ENCODE measurements at places on chromosomes 2 and 18.

DNA sequence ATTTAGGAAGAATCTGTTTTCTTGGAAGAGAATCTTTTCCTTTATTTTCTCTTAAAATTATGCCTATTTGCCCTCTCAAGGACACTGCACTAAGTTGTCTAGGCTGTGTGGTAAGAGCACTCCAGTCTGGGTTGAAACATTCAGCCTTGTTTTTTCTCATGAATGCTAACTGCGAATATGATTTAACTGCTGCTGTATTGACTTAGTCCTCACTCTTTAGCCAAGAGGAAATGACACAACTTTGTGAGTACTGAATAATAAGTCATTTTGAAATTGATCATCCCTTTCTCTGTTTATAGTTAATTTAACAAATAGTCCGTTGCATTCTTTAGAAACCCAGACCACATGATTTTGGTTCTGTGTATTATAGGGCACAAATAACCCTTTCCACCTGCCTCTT lies 4.5 kb upstream of the RND3 start:
- H3K27ac ChIP-seq = no peak overlapping the region
- H3K36me3 ChIP-seq = no peaks in the 10 kb centered on the region
- no peak for DNase-seq
- no peaks in the 10 kb centered on the region for H3K27me3 ChIP-seq

DNA sequence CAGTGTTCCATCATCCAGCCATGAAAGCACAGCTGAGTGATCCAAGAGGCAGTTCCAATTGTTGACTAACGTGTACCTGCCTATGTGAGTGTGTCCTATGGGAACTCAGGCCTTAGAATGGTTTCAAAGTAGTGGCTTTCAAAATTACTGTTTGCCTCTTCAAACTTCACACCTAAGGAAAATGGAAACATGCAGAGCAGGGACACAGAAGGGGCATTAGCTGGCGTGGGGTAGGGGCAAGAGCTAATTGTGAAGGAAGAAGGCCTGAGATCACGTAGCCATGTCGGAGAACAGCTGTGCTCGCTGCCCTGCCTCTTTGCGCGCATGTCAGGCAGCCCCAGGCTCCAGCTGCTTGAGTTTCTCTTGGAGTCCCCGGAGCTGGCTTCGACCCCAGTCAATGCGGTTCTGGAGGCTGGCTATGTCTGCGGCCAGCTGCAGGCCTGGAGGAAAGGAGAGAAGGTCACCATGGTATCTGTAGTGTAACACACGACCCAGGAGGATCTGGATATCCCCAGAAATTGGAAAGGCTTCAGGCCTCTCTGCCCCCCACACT lies 3.8 kb upstream of the IMP4 start:
- H3K27ac ChIP-seq = no peak overlapping the region
- DNase-seq = peak; percentile 36
- H3K27me3 ChIP-seq = no peaks in the 10 kb centered on the region
- H3K4me1 ChIP-seq = peaks cover 13% of the 10 kb centered on the region
- peaks cover 22% of the 10 kb centered on the region for H3K36me3 ChIP-seq

DNA sequence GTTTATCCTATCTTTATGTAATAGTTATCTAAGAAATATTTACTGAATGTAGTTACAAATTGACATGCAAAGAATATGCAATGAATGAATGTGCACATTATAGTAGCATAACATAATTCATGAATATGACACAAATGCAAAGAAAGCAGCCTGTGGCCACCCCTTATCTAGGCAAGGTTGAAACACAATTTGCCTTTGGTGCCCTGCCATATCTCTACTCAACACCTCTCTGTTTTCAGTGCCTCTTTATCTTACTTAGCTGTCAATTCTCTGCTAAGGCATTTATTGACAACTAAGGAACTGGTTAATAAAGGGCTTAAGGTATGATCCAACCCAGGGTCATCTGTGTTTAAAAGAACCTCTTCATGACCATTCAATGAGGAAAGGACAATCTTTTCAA lies 18.9 kb downstream of the REV1 start:
- no peaks in the 10 kb centered on the region for H3K36me3 ChIP-seq
- no peak overlapping the region for H3K4me3 ChIP-seq
- DNase-seq = no peak
- H3K27me3 ChIP-seq = no peaks in the 10 kb centered on the region
- no peak overlapping the region for H3K27ac ChIP-seq
- peaks cover 46% of the 10 kb centered on the region for H3K4me1 ChIP-seq

- no peaks in the 10 kb centered on the region for H3K4me1 ChIP-seq
- H3K27ac ChIP-seq = no peak overlapping the region
- no peaks in the 10 kb centered on the region for H3K36me3 ChIP-seq
These were observed 165.2 kb downstream of the AGPS start for GRCh38 chr2:177557794-177558193.

- no peak for DNase-seq
- H3K36me3 ChIP-seq = no peaks in the 10 kb centered on the region
- H3K27ac ChIP-seq = no peak overlapping the region
- H3K4me3 ChIP-seq = no peak overlapping the region
- H3K27me3 ChIP-seq = no peaks in the 10 kb centered on the region
These were observed 65.7 kb upstream of the BCL2L11 start for GRCh38 chr2:111054791-111055691.

DNA sequence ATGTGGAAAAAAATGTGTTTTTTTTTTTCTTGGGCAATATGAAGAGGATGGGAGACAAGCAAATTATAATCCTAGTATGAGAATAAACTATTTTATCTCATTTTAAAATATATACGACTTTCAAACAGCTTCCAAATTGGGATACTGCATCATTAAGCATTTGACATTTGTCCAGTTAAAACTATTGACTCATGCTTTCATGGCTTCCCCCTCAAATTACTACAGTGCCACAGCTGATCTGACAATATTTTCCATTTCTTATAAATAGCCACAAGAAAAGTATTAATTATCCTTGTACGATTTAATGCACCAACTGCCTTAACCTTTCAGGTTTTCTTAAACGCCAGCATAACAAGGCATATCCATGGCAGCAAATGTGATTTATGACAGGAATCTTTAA lies 1134.8 kb upstream of the ZEB2 start:
- H3K36me3 ChIP-seq = no peaks in the 10 kb centered on the region
- no peak overlapping the region for H3K4me3 ChIP-seq
- H3K4me1 ChIP-seq = no peaks in the 10 kb centered on the region
- H3K27me3 ChIP-seq = no peaks in the 10 kb centered on the region
- no peak overlapping the region for H3K27ac ChIP-seq

DNA sequence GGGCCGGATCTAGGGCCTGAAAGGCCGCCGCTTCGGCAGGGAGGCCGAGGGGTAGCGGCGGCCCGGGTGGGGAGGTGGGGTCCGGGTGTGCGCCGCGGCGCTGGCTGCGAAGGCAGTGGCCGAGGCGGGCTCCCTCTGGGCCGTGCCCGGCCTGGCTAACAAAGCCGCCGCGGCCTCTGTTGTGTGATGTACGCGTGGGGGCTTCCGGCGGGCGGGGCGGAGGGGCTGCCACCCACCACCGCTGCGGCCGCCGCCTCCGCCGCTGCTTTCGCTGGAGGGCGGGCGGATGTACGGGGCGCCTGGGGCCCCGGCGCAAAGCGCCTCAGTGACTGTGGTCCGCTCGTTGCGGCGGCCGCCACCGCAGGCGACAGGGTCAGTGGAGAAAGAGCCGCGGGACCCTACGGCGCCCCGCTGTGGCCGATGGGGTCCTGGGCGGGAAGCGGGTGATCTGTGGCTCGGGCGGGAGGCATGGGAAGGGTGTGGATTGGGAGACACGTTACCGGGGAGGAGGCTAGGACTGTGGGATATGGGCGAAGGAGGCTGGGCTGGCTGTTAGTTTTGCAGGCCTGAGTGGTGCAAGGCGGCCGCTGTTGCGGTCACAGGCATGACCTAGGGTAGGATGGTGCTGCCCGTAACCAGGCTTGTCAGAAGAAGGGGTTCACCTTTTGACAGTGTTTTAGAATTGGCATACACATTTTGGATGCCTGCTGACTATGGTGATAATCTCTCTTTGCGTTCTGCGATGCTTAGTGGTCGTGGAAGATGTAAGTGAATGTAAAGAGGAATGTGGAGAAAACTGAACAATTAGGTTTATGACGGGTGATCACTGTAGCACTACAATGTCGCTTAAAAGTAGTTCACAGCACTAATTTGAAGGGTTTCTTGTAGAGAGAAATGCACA lies 662 bp downstream of the BZW1 start:
- H3K27ac ChIP-seq = peak overlapping the region; percentile 97
- H3K27me3 ChIP-seq = no peaks in the 10 kb centered on the region
- DNase-seq = peak; percentile 87
- H3K36me3 ChIP-seq = peaks cover 38% of the 10 kb centered on the region

- peaks cover 21% of the 10 kb centered on the region for H3K4me1 ChIP-seq
- peak overlapping the region; percentile 58 for H3K27ac ChIP-seq
- H3K27me3 ChIP-seq = no peaks in the 10 kb centered on the region
- H3K4me3 ChIP-seq = no peak overlapping the region
These were observed 44.5 kb downstream of the USP34 start for GRCh38 chr2:61426267-61426897.

GRCh38 chr18:69980509-69980908 lies 32.8 kb upstream of the CD226 start:
- no peak overlapping the region for H3K4me3 ChIP-seq
- H3K27ac ChIP-seq = no peak overlapping the region
- DNase-seq = no peak
- H3K27me3 ChIP-seq = no peaks in the 10 kb centered on the region
- peaks cover 5% of the 10 kb centered on the region for H3K4me1 ChIP-seq
- H3K36me3 ChIP-seq = no peaks in the 10 kb centered on the region

GRCh38 chr18:13566941-13567746 lies 159.2 kb downstream of the FAM210A start:
- H3K36me3 ChIP-seq = no peaks in the 10 kb centered on the region
- H3K27me3 ChIP-seq = no peaks in the 10 kb centered on the region
- no peak overlapping the region for H3K4me3 ChIP-seq
- H3K27ac ChIP-seq = peak overlapping the region; percentile 83
- H3K4me1 ChIP-seq = peaks cover 25% of the 10 kb centered on the region

DNA sequence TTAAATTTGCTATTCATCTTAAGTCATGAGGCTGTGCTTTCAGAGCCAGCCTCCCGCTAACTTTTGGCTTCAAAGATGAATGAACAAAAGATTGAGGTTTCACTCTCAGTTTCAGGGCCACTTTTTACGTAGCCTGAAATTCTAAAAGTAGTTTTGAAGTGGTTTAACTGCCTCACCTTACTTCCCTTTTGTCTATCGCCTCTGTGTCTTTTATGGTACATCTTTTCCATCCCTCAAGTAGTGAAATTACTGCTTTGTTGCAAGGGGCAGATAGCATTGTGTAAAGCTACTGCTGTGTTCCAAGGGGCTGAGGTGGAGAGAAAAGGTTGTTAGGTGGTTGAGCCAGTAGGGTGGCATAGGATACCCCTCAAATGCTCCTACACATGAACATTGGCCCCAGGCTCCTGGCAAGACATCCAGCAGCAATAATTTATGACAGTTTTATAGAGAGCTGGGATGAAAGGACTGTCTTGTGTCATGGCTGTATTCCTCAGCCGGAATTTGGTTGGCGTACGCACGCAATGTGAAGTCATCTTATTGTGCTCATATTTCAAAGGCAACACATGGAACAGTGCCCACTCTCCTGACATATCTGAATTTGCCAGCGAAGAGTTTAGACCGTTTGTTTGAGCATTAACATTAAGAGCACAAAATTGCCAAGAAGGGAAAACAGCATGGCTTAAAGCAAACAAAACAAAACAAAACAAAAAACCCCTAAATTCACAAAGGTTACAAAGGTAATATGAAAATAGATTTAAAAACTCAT lies 32.2 kb downstream of the QPCT start:
- H3K27me3 ChIP-seq = no peaks in the 10 kb centered on the region
- H3K4me3 ChIP-seq = no peak overlapping the region
- H3K4me1 ChIP-seq = no peaks in the 10 kb centered on the region
- H3K27ac ChIP-seq = no peak overlapping the region

- H3K27ac ChIP-seq = no peak overlapping the region
- H3K27me3 ChIP-seq = no peaks in the 10 kb centered on the region
- DNase-seq = no peak
- no peaks in the 10 kb centered on the region for H3K4me1 ChIP-seq
- no peak overlapping the region for H3K4me3 ChIP-seq
These were observed 61.0 kb downstream of the GRB14 start for GRCh38 chr2:164560181-164560792.

GRCh38 chr2:231923951-231924888 lies 2.0 kb downstream of the NPPC start:
- no peak for DNase-seq
- peaks cover 31% of the 10 kb centered on the region for H3K27me3 ChIP-seq
- no peak overlapping the region for H3K27ac ChIP-seq
- peaks cover 25% of the 10 kb centered on the region for H3K4me1 ChIP-seq
- no peak overlapping the region for H3K4me3 ChIP-seq

DNA sequence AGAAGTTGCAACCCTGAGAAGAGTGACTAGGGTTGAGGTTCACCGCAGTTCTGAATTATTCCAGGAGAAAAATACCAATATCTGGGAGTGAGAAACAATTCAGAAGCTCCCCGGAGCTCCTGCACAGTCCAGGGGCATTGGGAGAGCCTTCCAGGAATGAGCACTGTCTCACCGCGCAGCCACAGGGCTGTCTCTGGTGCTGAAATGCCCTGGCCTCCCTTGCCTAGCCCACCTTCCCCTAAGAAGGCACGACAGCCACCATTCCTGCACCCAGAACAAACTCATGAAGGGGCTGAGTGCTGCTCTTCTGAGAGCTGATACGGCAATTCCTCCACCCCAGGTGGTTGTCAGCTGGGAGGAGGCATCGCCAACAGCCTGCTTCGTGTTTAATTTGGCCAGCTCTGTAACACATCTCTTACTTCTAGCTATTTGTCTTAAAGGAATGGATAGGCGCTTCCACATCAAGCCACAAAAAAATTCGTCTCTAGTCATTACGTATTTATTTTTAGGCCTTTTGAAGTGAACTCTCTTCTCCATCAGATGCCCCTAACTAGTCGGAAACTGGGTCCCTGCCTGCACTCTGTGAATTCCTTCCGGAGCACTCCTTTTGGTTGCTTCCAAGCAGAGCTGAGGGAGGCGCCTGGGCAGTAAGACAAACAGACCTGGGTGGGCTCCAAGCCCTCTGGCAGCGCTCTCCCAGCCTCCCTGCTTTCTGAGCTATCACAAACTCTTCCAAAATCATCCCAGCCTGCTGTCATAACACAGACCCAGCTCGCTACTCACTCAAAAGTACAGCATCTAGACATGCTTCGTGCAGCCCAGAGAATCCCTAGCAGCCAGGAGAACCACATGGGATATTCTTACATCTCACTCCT lies 120.5 kb upstream of the CCDC68 start:
- no peak for DNase-seq
- H3K4me3 ChIP-seq = no peak overlapping the region
- H3K36me3 ChIP-seq = no peaks in the 10 kb centered on the region
- H3K27me3 ChIP-seq = no peaks in the 10 kb centered on the region
- H3K4me1 ChIP-seq = peaks cover 8% of the 10 kb centered on the region

DNA sequence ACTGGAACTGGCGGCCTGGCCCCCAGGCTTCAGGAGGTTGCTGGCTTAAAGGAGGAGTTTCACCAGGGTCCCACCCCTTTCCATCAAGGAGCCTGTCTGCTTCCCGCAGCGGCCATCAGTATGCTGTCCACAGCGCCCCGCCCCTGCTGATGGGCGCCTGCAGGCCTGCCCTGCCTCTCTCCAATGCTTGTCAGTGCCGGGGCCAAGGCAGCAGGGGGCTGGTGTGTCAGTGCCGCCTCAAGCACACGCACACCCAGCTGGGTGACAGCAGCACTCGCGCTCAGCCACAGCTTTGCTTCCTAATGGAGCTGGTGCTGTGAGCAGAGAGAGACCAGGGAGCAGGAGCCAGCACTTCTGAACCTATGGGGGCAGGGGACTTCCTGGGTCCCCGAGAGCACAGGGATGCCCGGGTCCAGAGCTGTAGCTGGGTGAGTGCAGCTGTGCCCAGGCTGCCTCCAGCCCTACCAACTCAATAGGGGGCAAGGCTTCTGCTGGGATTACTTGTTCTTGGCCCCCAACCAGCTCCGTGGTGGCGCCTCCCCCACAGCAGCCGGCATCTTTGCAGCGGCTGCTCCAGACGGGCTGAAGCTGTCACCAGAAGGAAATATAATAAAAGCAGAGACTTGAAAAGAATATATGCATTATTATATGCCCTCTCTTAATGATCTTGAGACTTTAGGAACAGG lies 377.2 kb upstream of the LRATD1 start:
- no peak overlapping the region for H3K4me3 ChIP-seq
- H3K27me3 ChIP-seq = no peaks in the 10 kb centered on the region
- H3K27ac ChIP-seq = no peak overlapping the region
- DNase-seq = peak; percentile 46
